ENCODE measurements at places on chromosomes 11 and 22. TPM values are rescaled to one million over a fixed set of nuclear protein-coding genes. Genes with fewer than 3 reads are reported as not detected.

Gene TCN2
- total RNA-seq = 9.8 TPM

DNA sequence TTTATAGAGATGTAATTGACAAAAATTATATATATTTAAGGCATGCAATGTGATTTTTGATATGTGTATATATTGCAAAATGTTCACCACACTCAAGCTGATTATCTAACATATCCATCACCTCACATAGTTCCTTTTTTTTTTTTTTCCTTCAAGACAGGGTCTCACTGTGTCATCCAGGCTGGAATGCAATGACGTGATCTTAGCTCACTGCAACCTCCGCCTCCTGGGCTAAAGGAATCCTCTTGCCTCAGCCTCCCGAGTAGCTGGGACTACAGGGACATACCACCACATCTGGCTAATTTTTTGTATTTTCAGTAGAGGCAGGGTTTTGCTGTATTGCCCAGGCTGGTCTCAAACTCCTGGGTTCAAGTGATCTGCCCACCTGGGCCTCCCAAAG, 65.1 kb upstream of the SLC35C1 start:
- H3K4me1 ChIP-seq = peaks cover 12% of the 10 kb centered on the region
- H3K27me3 ChIP-seq = no peaks in the 10 kb centered on the region
- H3K36me3 ChIP-seq = no peaks in the 10 kb centered on the region
- no peak for DNase-seq
- no peak overlapping the region for H3K27ac ChIP-seq

GRCh38 chr22:45880716-45881523, 96.0 kb downstream of the WNT7B start:
- no peaks in the 10 kb centered on the region for H3K4me1 ChIP-seq
- peaks cover 17% of the 10 kb centered on the region for H3K27me3 ChIP-seq
- no peak overlapping the region for H3K27ac ChIP-seq
- no peak overlapping the region for H3K4me3 ChIP-seq

- no peak overlapping the region for H3K27ac ChIP-seq
- no peaks in the 10 kb centered on the region for H3K27me3 ChIP-seq
- no peak for DNase-seq
- no peak overlapping the region for H3K4me3 ChIP-seq
- H3K4me1 ChIP-seq = no peaks in the 10 kb centered on the region
Observed at GRCh38 chr11:115871161-115871760, 367.0 kb upstream of the CADM1 start.

DNA sequence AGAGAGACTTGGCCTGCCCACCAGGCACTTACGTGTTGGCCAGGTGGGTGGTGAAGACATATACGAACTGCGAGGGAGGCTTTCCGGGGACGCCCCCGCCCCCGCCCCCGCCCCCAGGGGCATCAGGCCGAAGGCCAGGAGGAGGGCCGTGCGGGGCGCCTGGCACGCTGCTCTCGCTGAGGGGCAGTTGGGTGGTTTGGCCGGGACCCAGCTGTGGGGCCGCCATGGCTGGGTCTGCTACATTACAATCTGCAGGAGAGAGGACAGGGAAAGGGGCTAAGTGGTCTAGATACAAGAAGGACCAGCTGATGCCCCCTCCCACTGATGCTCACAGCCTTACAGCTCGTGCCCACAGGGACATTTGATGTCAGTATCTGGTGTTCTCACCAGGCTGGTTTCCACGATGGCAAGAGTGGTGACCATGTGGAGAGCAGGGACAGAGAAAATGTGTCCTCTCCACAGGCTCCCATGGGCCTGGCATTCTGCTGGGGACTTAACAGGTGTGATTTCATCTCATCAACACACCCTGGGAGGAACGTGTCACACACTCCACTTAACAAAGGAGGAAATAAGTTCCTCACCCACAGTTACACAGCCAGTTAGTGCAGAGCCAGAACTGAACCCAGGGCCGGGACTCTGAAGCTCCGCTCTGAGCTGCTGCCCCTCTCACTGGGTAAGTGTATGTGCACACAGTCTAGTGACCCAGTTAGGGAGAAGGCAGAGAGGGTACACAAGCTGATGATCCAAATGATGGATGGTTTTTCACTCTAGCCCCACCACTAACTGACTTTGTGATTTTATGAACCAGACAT, 19.7 kb downstream of the CXCR5 start:
- no peak overlapping the region for H3K27ac ChIP-seq
- DNase-seq = no peak
- peaks cover 13% of the 10 kb centered on the region for H3K4me1 ChIP-seq
- no peak overlapping the region for H3K4me3 ChIP-seq
- H3K27me3 ChIP-seq = no peaks in the 10 kb centered on the region

- peaks cover 5% of the 10 kb centered on the region for H3K36me3 ChIP-seq
- no peaks in the 10 kb centered on the region for H3K27me3 ChIP-seq
- H3K27ac ChIP-seq = no peak overlapping the region
- no peak overlapping the region for H3K4me3 ChIP-seq
- H3K4me1 ChIP-seq = peaks cover 27% of the 10 kb centered on the region
- DNase-seq = no peak
Observed at GRCh38 chr11:102191832-102192231, 81.6 kb downstream of the YAP1 start.

GRCh38 chr11:76382209-76382608, 1.1 kb downstream of the GVQW3 start:
- H3K4me1 ChIP-seq = peaks cover 23% of the 10 kb centered on the region
- DNase-seq = peak; percentile 26
- H3K27ac ChIP-seq = no peak overlapping the region
- H3K36me3 ChIP-seq = no peaks in the 10 kb centered on the region
- H3K4me3 ChIP-seq = peak overlapping the region; percentile 89

DNA sequence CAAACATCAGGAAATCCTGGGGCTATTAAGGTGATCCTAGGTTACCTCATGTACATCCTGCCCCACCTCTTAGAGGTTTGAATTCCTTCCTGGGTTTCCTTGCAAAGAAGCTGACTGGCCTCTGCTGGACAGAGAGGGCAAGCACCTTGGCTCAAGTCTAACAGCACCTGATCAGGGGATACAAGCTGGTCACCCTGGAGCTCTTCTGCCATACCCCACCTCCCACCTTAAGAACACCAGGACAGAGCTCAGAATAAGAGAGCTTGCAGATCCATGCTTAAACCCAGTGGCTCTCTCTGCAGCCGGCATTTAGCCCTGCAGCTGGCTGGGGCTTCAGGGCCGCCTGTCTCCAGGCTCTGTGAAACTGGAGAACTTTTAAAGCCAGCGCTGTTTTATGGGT, 386.6 kb upstream of the NARS2 start:
- H3K27ac ChIP-seq = no peak overlapping the region
- DNase-seq = peak; percentile 15
- H3K4me3 ChIP-seq = no peak overlapping the region
- H3K36me3 ChIP-seq = no peaks in the 10 kb centered on the region

GRCh38 chr11:107916671-107917241, 11.5 kb upstream of the RAB39A start:
- H3K27ac ChIP-seq = no peak overlapping the region
- H3K27me3 ChIP-seq = no peaks in the 10 kb centered on the region
- no peak overlapping the region for H3K4me3 ChIP-seq
- DNase-seq = peak; percentile 77

- no peak for DNase-seq
- H3K4me1 ChIP-seq = no peaks in the 10 kb centered on the region
- H3K27ac ChIP-seq = no peak overlapping the region
Observed at GRCh38 chr11:111409915-111410314, 30.8 kb upstream of the POU2AF1 start.

GRCh38 chr11:50214376-50214775, 181.7 kb downstream of the OR4C45 start:
- H3K4me3 ChIP-seq = no peak overlapping the region
- H3K4me1 ChIP-seq = no peaks in the 10 kb centered on the region
- no peaks in the 10 kb centered on the region for H3K27me3 ChIP-seq
- H3K27ac ChIP-seq = no peak overlapping the region
- no peaks in the 10 kb centered on the region for H3K36me3 ChIP-seq
- DNase-seq = no peak

Gene LRRC4C
- 52.3 TPM for total RNA-seq

- H3K4me3 ChIP-seq = no peak overlapping the region
- no peak overlapping the region for H3K27ac ChIP-seq
- no peak for DNase-seq
- no peaks in the 10 kb centered on the region for H3K27me3 ChIP-seq
- peaks cover 11% of the 10 kb centered on the region for H3K4me1 ChIP-seq
- H3K36me3 ChIP-seq = no peaks in the 10 kb centered on the region
Observed at GRCh38 chr22:37726241-37726887, 29.5 kb downstream of the TRIOBP start.

Gene CALCA
- total RNA-seq = 1.0 TPM

Gene SYCE3
- total RNA-seq = not detected

Gene KIAA1671
- 15.0 TPM for total RNA-seq

GRCh38 chr22:49084206-49084605, 743.5 kb downstream of the BRD1 start:
- no peaks in the 10 kb centered on the region for H3K4me1 ChIP-seq
- no peak overlapping the region for H3K27ac ChIP-seq
- DNase-seq = no peak
- H3K4me3 ChIP-seq = no peak overlapping the region
- H3K27me3 ChIP-seq = no peaks in the 10 kb centered on the region

DNA sequence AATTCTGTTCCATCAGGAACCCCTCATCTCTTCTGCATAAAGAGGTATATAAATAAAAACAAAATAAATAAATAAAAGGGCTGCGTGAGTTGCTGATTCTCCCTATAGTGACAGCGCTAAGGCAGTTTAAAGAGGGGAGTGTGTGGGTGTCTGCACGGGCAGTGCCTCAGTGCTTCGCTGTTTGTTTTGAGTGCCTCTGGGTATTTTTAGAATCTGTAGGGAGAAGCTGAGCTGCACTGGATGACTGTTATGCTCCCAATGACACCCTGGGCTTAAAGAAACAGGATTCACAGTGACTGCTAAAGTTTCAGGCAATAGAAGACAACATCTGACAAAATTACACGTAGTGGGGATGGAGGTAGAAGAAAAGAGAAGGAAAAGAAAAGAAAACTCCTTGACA, 38.8 kb downstream of the SLC1A2 start:
- no peak overlapping the region for H3K4me3 ChIP-seq
- no peaks in the 10 kb centered on the region for H3K36me3 ChIP-seq
- no peak overlapping the region for H3K27ac ChIP-seq

DNA sequence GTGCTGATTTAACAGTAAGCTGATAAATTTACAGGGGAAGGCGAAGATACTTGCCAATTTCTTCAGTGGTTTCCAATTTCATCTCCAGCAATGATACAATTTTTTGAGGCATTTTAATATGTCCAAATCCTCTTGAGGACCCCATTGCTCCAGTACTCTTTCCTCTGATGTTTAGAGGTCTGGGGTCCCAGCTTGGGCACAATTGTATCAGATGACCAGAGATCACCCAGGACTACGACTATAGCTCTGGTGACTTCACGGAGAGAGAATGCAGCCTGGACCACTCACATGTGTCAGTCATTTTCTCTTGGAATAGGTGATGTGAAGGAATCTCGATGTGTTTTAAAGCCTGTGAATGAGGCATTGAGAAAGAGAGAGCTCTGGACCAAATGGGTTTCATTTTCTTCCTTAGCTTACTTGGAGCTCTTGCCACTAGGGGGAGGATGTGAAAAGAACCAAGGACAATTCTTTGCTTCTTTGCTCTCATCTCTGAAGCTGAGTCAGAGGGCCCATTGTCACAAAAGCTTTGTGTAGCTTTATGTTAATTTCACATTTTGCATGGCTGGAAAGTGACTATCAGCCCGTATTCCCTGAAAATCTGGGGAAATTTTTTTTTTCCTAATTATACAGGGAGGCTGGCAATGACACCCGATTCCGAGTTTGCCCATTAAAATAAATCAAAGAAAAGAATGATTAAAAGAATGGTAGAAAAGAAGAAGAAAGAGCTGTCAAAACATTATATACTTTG, 6.7 kb upstream of the CCDC90B start:
- DNase-seq = peak; percentile 95
- peaks cover 14% of the 10 kb centered on the region for H3K4me1 ChIP-seq
- peak overlapping the region; percentile 30 for H3K4me3 ChIP-seq
- H3K36me3 ChIP-seq = no peaks in the 10 kb centered on the region

DNA sequence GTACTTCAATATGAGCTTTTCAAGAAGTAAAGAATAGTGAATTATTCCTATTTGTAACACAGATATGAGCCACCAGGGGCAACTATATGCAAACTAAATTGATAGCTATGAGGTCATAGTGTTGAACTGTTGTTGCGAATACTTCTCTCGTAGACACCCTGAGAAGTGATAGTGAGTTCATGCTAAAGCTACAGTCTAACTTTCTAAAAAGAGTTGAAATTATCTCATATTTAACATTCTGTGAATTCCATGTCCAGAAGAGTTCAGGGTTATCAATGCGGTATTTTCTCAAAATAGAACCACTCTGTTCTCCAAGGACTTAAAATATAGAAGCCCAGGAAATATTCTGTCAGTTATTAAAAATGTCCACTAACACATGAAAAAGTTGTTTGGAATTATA, 185.4 kb downstream of the AASDHPPT start:
- no peaks in the 10 kb centered on the region for H3K4me1 ChIP-seq
- DNase-seq = no peak
- peaks cover 9% of the 10 kb centered on the region for H3K27me3 ChIP-seq

DNA sequence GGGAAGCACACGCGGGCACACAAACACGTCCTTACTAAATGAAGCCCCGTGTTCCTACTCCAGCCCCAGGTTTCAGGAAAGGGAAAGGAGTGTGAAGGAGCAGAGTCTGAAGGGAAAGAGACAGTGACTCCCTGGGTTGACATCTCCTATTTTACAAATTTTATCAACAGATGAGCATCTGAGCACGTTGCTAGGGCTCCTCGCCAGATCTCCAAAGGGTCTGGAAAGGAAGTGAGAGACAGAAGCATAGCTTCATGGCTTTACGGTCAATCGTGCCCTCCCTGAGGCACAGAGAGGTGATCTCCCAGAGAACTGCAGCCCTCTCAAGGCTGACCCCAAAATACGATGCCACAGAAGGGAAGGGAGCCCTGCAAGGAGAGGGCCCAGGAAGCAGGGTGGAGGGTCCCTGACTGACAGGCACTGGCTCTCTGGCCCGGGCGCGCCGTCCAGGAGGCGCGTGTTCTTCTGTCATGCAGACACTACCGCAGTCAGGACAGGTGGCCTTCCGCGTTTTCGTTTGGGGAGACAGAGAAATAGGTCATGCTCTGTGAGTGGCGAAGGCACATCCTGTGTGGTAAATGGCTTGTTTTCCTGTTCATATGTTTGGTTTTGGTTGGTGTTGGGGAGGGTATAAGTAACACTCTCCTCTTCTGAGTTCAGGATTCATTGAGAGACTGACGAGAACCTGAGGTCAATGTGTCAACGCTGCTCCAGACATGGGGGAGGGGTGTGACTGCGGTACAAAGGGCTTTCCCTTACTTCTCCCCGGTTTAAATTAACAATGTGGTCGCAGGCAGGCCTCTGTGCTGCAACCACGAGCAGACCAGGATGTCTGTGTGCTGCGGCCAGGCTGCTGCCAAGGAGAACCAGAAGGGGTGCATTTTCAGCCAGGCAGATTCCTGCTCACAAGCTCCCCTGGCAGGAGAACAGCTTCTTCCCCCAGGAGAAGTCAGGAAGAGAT, 813.3 kb downstream of the OPCML start:
- no peaks in the 10 kb centered on the region for H3K36me3 ChIP-seq
- DNase-seq = no peak
- no peaks in the 10 kb centered on the region for H3K4me1 ChIP-seq
- H3K27ac ChIP-seq = no peak overlapping the region
- no peak overlapping the region for H3K4me3 ChIP-seq
- H3K27me3 ChIP-seq = peaks cover 37% of the 10 kb centered on the region
